Activated naive CD4-positive, alpha-beta T cell (primary cell): ENCODE measurements at places on chromosomes 3 and 15.

DNA sequence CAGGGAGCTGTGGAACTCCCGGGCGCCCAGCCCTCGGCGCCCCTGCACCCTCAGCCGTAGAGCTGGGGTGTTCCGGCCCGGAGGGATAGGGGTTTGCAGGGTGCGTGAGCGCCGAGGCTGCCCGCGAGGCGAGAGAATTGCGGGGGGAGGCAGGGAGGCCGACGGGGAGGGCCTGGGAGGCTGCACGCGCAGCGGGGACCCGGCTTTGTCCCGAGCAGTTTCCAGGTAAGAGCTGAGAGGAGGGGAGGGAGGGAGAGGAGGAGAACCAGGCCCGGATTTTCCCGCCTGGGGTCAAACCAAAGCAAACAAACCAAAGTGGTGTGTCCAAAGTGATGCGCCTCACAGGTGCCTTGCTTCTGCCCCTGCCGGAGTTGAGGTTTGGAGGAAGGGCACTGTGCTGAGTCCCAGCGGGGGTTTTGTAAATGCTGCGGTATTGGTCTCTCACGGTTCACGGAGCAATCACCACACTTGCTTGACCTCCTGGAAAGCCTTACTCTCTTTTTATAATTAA is 146.4 kb downstream of the TJP1 start:
- DNase-seq = no peak

GRCh38 chr3:64099316-64099715 is 76.0 kb upstream of the PSMD6 start:
- DNase-seq = no peak

GRCh38 chr3:64693031-64693430 is 5.2 kb upstream of the ADAMTS9 start:
- DNase-seq = no peak

DNA sequence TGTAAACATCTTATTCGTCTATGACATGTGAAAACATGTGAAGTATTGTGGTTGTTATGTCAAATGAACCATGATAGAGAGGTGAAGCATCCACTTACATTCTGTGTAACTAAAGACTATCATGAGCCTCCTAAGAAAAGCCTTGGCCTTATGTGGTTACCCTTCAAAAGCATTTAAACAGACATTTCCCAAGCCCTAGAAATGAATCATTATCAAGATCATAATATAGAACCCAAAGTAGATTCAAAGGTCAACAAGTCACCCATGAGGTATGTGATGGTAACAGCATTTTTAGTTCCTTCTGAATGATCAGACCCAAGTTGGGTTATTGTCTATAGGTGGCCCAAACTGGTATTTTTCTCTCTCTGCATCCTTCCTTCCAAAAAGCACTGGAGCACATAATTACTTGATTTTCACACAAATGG is 408.0 kb downstream of the TBL1XR1 start:
- no peak for DNase-seq

DNA sequence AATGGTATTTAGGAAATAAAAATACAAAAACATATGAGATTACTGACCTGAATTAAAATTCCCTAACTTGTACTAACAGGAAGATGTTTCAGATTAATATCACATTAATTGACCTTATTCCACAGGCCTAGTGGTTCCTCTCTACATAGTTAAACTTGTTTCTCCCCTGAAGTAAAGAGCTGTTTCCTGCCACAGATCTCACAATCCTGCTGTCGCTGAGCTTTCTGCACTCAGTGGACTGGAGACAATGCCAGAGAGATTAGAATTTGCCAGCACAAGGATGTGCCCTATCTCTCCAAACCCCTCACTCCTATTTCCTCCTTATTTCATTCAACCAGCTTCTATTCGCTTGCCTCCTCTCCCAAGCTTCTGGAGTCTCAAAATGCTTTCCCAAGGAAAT is 130.6 kb downstream of the CTNNB1 start:
- DNase-seq = no peak

- no peak for DNase-seq
Observed at GRCh38 chr3:11510356-11510755, 133.4 kb downstream of the VGLL4 start.

DNA sequence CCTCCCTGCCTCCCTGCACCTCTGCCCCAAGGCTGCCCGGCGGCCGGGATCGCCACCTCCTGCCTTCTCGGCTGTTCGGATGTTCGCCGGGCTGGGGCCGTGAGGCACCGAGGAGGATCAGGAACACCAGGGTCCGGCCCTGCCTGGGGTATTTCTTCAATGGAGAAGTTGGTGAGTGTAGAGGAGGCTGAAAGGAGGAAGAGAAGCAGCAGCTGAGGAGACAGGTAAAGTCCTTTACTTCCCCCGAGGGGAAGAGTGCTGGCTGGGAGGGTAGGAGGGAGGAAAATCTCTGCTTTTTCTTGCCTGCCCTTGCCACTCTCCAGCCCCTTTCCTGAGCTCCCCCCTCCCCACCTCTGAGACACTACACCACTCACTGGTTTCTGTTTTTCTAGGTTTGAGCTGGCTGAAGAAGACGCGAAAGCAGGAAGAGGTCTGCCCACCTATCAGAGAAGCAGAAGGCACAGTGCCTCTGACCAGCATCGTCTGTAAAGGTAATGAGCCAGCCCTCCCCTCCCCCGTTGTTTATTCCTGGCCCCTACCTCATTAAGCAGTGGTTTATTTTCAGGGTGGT is 519 bp downstream of the ASB7 start:
- DNase-seq = no peak

DNA sequence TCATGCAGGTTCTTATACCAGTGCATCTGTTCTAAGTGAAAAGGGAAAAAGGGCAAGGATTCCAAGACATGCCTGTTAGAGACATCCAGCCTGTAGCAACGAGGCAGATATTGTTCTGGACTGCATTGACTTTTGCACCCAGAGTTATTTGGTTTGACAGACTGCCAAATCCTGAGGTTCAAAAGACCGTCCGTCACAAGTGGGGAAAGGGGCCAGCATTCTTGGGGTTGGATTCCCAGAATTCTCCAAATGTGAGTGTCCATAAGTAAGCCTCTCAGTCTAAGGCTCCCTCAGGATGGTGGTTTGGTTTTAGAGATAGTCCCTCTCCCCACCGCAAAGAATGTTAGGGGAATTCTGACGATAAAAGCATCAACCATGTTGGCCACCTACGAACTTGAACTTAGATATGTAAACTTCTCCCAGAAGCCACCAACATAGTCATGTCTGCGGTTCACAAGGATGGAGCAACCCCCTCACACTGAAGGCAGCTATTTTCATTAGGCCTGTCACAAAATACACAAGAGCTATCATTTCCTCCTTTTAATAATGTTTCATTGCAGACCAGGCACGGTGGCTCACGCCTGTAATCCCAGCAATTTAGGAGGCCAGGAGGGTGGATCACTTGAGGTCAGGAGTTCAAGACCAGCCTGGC is 13.6 kb upstream of the LACTB start:
- no peak for DNase-seq

DNA sequence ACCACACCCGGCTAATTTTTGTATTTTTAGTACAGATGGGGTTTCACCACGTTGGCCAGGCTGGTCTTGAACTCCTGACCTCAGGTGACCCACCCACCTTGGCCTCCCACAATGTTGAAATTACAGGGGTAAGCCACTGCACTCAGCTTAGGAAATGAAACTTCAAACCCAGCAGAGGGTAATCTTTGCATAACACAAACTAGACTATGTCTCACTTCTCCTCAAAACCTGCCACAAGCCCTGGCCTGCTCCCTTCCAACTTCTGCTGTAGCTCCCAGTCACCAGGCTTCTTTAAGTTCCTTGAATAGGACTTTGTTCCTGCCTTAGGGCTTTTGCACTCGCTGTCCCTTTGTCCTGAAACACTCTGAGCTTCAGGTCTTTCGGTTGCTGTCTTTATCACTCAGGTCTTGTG is 39.2 kb upstream of the SEMA4B start:
- no peak for DNase-seq

GRCh38 chr3:133754455-133754854 is 8.3 kb downstream of the TF start:
- no peak for DNase-seq

- no peak for DNase-seq
Observed at GRCh38 chr15:92614791-92615785, 40.5 kb downstream of the FAM174B start.

GRCh38 chr15:47732248-47732647 is 14.9 kb downstream of the SEMA6D start:
- no peak for DNase-seq

- DNase-seq = no peak
Observed at GRCh38 chr3:18712713-18713576, 287.8 kb upstream of the SATB1 start.

- no peak for DNase-seq
Observed at GRCh38 chr15:89165677-89166076, 55.7 kb downstream of the RLBP1 start.

DNA sequence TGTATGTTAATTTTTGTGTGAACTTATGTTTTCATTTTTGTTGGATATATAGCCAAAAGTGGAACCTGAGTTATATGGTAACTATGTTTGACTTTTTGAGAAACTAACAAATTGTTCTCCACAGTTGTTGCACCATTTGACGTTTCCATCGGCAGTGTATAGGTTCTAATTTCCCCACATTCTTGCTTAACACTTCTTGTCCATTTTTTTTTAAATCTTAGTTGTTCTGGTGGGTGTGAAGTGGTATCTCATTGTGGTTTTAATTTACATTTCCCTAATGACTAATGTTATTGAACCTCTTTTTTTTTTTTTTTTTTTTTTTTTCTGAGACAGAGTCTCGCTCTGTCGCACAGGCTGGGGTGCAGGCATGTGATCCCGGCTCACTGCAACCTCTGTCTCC is 8.0 kb downstream of the NISCH start:
- DNase-seq = no peak

GRCh38 chr15:63553388-63553791 is 43.8 kb upstream of the FBXL22 start:
- DNase-seq = no peak

- no peak for DNase-seq
Observed at GRCh38 chr15:33296050-33296449, 14.7 kb upstream of the RYR3 start.

- DNase-seq = no peak
Observed at GRCh38 chr15:65245096-65245856, 34.0 kb upstream of the CILP start.

GRCh38 chr15:36465304-36465703 is 114.1 kb upstream of the CDIN1 start:
- DNase-seq = no peak

- no peak for DNase-seq
Observed at GRCh38 chr3:8460815-8461456, 40.7 kb upstream of the LMCD1 start.

GRCh38 chr3:164848923-164849322 is 229.4 kb downstream of the SI start:
- DNase-seq = no peak

DNA sequence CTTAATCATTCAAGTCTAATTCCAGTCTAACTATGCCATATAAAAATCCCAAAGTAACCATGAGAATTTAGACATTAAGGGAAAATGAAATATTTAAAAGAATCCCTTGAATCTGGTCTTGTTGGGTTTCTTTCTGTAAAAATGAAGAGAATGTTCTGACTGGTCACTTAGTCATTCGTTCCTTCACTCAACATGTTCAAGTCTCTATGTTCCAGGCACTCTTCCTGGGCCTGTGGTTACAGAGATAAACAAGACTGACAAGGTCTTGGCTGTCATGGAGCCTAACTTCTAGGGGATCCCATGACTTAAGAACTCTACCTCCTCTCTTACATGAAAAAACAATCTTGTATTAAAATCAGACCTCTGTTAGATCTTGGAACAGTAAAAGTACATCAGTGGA is 638.6 kb upstream of the TBL1XR1 start:
- no peak for DNase-seq

GRCh38 chr15:60369696-60370095 is 28.1 kb downstream of the ANXA2 start:
- DNase-seq = no peak

GRCh38 chr3:83567935-83568334 is 1390.9 kb upstream of the CADM2 start:
- no peak for DNase-seq

DNA sequence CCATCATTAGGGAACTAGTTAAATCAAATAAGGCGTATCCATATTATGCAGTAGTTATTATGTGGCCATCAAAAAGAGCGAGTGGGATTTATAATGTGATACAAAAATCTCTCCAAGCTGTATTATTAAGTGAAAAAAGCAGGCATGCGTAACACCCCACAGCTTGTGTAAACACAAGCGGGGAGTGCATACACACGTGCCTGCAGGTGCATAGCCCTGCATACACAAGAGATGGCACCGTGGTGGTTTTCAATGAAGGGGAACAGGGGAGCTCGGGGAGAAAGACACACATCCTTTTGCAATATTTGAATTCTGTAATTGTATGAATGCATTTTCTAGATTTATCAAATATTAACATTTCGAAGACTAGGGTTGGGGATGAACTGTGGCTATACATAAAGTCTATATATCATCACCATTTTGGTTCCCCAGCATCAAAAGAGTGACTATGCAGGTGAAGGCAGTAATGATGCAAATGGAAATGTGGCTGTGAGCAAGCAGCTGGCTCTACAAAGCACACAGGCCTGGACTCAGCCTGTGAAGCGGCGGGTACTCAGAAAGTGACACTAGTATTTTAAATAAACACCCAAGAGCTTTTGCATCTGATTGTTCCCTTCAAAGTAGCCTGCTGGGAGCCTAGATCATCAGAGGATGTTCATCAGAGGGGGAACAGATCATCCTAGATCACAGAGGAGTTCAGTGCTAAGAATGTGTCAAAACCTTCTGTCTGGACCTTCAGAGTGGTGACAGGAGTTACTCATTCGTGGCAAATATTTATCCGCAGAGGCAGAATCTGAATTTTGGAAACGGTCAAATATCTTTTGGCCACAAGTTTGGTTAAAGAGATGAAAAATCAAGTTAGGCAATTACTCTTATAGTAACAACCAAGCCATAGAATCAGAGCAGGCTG is 9.4 kb upstream of the KIF7 start:
- no peak for DNase-seq

DNA sequence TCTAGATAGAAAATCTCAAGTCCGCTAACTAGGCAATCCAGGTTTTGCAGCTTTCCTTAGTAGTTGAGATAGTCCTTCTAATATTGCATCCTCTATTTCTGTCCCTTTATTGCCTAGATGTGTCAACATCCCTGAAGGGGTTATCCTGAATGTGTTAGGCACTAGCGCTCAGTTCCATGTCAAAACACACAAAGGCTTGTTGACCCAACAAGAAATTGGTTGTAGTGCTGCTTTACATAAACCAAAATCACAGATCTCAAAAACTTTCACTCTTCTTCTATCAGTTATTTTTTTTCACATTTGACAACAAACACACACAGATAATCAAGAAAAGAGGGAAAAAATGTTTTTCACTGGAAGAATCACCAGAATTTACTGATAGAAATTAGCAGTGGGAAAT is 51.4 kb upstream of the SOX2 start:
- DNase-seq = no peak
